ENCODE measurements at places on chromosomes 11 and 22. TPM values are rescaled to one million over a fixed set of nuclear protein-coding genes. Genes with fewer than 3 reads are reported as not detected.

CPT1B gene
- 0.51 TPM for total RNA-seq

JAML gene
- not detected for total RNA-seq

NAALAD2 gene
- 2.7 TPM for total RNA-seq

COX8A gene
- 331 TPM for total RNA-seq

IRAG1 gene
- total RNA-seq: 4.2 TPM

SCGB1C1 gene
- not detected for total RNA-seq

NRXN2 gene
- total RNA-seq: 3.2 TPM

CD3E gene
- not detected for total RNA-seq

ROBO4 gene
- total RNA-seq: 13.4 TPM

MPPED2 gene
- not detected for total RNA-seq

PVALB gene
- not detected for total RNA-seq

BTBD10 gene
- total RNA-seq: 21.6 TPM

MMP12 gene
- total RNA-seq: not detected

UPK3A gene
- total RNA-seq: not detected

MCAM gene
- total RNA-seq: 23.2 TPM

DENND6B gene
- total RNA-seq: 6.6 TPM

All from pericardium fibroblast (primary cell).